Neuronal stem cell (in vitro differentiated cells): ENCODE measurements at places on chromosomes 2 and 18.

GRCh38 chr2:215847718-215848117 is 165.6 kb downstream of the MREG start:
- DNase-seq: no peak

DNA sequence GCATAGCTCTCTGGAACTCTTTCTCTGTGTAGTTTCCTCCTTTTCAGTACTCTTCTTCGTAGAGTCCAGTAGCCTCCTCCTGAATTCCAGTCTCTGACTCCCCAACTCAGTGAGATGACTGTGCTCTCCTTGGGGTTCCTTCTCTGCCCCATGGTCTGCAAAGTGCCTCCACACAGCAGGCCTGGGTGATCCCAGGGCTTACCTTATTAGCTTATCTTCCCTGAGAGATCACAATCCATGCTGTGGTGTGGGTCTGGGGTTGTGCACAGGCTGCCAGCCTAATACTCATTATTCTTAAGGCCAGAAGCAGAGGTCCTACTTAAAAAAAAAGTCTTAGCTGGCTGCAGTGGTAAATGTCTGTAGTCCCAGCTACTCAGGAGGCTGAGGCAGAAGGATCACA is 4.6 kb upstream of the GPR39 start:
- no peak for DNase-seq

- no peak for DNase-seq
Measured at GRCh38 chr2:165240916-165241315, 1.7 kb downstream of the SCN2A start.

DNA sequence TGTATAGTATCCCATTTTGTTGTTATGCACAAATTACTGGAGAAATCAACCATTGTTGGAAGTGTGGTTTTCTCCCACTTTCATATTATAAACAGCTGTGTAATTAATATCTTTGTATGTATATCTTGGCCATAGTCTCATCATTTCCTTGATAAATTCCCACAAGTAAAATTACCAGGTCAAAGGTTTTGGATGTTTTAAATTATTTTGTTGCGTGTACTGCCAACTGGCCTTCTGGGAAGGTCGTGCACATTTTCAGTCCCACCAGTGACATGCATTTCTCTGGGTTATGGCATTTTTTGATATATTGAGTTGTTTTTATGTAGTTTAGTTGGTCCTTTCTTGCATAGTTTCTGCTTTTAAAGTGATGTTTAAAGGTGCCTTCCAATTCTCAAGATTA is 41.5 kb downstream of the TSHZ1 start:
- DNase-seq: no peak

DNA sequence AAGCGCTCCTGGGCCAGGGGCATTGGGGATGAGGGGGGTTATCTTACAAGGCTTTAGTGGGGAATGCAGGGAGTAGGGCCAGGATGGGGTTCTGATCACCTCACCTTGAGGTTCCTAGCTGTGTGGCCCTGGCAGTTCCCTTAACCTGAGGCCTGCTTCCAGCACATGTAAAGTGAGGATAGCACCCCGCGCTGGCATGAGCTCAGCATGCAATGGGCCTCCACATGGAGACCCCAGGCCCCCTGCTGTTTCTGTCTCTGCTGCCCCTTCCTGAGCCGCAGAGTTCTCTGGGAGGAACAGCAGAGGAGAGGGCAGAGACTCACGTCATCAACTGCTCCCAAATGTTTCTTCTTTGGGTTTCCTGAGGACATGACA is 8.6 kb upstream of the TEX51 start:
- no peak for DNase-seq

GRCh38 chr2:118059919-118060478 is 28.3 kb upstream of the INSIG2 start:
- no peak for DNase-seq

- DNase-seq: no peak
Measured at GRCh38 chr2:6657136-6657535, 208.6 kb downstream of the CMPK2 start.

DNA sequence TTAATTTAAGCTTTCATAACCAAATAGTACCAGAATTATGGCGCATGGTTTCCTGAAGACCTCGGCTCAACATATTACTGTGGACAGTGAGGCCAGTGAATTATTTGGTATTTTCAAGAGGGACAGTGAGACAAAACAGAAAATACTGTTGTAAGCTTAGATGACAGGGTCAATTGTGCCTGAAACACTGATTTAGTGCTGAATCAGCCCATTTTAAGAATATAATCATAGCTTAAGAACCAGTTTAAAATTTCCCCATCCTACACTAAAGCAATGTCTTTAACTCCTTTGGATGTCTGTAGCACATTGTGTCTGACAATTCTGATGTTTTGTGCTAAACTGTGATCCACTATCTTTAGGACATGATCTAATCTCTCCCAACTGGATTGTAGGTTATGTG is 4.6 kb downstream of the ITGA6 start:
- no peak for DNase-seq

GRCh38 chr2:56357655-56358295 is 174.0 kb downstream of the CCDC85A start:
- DNase-seq: no peak

GRCh38 chr2:216918088-216918680 is 58.3 kb upstream of the TNP1 start:
- no peak for DNase-seq

DNA sequence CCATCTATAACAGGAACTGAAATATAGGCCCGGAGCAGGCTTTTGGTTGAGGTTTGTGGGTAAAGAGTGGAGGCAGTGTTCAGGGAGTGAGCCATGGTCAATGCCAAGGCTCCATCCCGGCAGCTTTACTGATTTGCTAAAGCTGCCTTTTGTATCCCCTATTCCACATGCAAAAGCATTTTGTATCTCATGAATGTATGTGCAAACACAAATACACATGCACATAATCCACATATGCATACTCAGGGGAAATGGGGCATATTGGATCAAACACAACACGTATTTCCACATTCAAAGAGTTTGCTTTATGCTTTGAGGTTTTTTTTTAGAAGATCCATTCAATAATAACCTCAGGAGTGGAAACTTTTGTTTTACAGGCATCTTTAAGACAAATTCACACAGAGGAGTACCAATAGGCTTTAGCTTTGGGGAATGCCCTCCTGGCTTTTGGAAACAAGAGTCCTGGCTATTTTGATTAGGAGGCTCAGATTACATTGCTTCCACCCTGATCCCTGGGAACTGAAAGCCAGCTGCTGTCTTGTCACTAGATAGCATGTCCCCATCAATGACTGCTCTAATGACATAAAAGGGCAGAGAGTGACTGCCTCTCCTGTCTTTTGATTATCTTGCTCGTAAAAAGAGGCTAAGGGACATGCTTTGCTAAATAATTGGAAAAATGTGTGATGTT is 263.2 kb downstream of the EN1 start:
- peak; percentile 17 for DNase-seq

DNA sequence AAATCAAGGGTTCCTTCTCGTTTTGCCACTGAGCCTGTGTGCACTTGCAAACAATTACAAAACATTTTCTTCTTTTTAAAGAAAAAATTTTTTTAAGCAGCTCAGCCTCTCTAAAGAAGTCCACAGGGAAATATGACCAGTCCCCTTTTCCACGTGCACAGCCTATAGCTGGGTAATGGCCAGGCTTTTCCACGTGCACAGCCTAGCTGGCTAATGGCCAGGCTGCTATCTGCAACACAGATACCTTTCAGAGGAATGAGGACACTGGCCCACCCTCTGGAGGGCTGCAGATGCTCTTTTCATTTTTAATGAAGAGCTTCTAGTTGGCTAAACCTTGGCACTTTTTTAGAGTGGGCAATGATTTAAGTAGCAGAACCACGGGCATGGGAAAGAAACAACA is 46.3 kb downstream of the ASB18 start:
- no peak for DNase-seq

GRCh38 chr2:203719456-203720410 is 13.3 kb downstream of the CD28 start:
- DNase-seq: no peak
